ENCODE measurements at places on chromosomes 6 and 20.

GRCh38 chr20:42461965-42462593 is 727.6 kb downstream of the PTPRT start:
- no peak for DNase-seq

GRCh38 chr6:151847064-151847463 is 39.6 kb downstream of the ESR1 start:
- no peak for DNase-seq

DNA sequence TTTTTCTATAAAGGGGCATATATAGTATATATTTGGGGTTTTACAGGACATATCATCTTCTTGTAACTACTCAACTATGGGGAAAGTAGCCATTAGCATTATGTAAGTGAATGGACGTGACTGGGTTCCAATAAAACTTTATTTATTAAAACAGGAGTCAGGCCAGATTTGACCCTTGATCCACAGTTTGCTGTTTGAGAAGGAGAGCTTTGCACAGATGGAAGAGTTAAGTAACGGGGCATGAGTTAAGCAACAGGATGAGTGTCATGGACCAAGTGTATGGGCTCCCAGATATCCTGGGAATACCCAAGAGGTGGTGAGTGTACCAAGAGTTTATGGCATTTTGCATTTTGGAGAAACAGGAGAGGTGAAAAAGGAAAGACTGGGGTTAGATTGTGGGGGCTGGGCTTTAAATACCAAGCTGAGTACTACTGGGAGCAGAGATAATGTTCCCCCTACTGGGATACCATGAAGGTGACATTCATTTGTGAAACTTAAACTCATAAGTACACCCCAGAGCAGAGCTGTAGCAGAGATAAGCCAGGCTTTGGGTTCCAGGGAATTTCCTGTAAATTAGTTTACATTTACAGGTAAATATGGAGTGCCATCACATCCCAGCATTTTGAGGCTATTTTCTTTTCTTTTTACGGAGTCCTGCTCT is 18.5 kb upstream of the SCUBE3 start:
- no peak for DNase-seq

DNA sequence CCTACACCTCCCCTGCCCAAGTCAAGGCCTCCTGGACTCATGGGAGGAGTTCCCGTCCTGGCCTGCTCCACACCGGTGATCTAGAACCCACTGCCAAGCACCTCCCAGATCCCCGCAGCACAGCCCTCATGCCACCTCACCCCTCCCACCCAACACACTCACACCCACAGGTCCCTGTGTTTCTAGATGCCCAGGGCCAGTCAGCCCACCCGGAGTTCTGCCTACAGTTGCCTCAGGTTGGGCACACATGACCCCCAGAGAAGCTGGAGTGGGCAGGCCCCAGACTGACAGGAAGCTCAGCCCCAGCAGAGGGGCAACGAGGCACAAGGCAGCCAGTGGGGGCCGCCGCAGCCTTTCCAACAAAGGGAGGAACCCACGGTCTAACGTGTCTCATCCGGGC is 29.6 kb downstream of the RRBP1 start:
- DNase-seq, result no peak

DNA sequence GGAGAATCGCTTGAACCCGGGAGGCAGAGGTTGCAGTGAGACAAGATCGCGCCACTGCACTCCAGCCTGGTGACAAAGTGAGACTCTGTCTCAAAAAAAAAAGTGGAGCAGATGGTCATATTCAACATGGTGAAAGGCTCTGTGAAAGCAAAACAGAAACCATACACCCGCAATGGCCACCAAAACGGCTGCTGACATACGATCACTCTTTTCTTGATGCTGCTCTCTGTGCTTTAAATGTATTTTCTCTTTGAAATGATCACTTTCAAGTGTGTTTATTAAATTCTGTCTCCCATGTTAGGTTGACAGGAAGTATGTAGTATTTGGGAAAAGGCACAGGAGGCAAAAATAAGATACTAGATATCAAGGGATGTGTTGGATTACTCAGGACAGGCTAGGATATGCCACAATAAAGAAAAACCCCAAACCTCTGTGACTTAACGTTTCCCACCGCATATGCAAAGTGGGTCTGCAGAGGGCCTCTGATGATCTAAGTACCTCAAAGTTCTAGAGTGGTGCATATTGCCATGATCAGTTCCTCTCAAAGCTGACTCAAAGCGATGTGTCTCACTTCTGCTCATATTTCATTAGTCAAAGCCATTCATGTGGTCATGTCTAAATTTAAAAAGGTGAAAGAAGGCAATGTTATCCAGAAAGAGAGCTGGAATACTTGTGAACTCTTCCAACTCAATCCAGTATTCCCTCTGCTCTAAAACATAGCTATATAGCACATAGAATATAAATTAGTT is 155.1 kb upstream of the SOX4 start:
- no peak for DNase-seq

GRCh38 chr6:90328004-90328403 is 31.4 kb upstream of the BACH2 start:
- no peak for DNase-seq

- no peak for DNase-seq
Observed at GRCh38 chr6:142356201-142356883, 54.5 kb downstream of the ADGRG6 start.

DNA sequence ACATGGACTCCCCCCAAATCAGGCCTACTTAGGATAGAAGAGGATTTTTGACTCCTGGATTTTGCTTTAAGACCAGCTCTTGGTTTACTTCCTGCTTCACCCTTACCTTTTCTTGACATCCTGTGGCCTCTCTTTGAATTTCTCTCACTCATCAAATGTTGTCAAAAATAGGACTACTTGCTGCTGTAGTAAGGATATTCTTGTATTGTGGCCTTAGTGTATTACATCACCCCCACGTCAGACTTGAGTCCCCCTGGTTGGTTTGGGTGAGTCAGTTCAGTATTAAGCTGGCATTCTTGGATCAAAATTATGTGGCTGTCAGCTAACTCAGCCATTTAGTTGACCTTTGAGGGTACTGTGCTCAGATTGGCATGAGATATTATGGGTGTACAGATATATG is 1.1 kb downstream of the TPX2 start:
- DNase-seq, result no peak

GRCh38 chr6:33187809-33188208 is 4.5 kb downstream of the COL11A2 start:
- no peak for DNase-seq

- DNase-seq, result no peak
Observed at GRCh38 chr6:119024111-119024510, 54.4 kb downstream of the FAM184A start.

- DNase-seq, result no peak
Observed at GRCh38 chr6:18216411-18216810, 47.9 kb downstream of the DEK start.
